ENCODE measurements at places on chromosomes 13 and 19.

GRCh38 chr19:51740356-51740755, 11.3 kb downstream of the FPR1 start:
- no peak for DNase-seq

GRCh38 chr13:57874530-57874929, 243.0 kb downstream of the PCDH17 start:
- no peak for DNase-seq

DNA sequence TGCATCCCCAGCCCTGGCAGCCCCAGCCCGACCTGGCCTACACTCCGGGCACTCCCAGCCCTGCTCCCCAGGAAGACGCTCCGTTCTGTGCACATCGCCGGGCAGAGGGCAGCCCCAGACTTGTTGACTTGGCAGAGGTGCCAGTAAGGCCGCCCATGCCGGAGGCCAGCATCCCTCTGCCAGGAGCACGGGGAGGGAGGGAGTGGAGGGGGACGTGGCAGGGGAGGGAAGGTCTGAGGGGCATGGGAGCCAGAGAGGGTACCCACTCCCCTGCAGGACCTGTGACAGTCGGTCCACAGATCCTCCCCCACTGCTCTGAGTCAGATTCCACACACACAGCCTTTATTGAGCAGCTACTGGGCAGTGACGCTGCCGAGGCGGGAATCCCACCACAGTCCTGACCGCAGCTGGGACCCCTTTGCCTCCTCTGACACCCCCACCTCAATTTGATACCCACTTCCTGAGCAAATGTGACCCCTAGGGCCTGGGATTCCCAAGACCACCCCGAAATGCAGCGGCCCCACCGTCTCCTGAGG, 1.9 kb upstream of the NKPD1 start:
- DNase-seq: no peak

- DNase-seq: no peak
Measured at GRCh38 chr19:18379803-18380747, 5.9 kb upstream of the GDF15 start.
